ENCODE measurements at places on chromosomes 4 and X. TPM values are rescaled to one million over a fixed set of nuclear protein-coding genes. Genes with fewer than 3 reads are reported as not detected.

GRCh38 chr4:153228512-153229140, 24.4 kb downstream of the TRIM2 start:
- no peak for DNase-seq

Gene RPS6KA6
- polyA plus RNA-seq: 20.4 TPM

- DNase-seq: no peak
Observed at GRCh38 chrX:10050481-10050880, 83.3 kb downstream of the CLDN34 start.

GRCh38 chr4:10983268-10983667, 298.7 kb upstream of the CLNK start:
- no peak for DNase-seq

GRCh38 chr4:47213971-47214370, 182.6 kb downstream of the GABRB1 start:
- DNase-seq: no peak

DNA sequence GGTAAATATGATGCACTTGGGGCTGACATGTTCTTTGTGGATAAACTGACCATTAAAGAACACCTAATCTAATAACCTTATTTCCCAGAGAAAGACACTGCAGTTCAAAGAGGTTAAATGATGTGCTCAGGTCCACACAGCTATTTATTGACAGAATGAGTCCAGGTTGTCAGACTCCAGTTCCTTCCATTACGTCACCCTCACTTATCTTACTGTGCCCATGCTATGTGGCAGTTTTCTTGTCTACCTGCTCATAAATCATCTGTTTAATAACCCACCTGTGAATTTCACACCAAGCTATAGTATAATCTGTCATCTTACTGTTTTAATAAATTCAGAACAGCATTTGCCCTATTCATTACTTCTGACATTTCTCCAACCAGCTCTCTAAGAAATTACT, 36.7 kb downstream of the QRFPR start:
- DNase-seq: no peak

- DNase-seq: no peak
Observed at GRCh38 chr4:175062183-175062592, 144.0 kb downstream of the ADAM29 start.

Data from left renal cortex interstitium (tissue), 4 donors.